Stimulated activated CD4-positive, alpha-beta T cell treated with anti-CD3 and anti-CD28 coated beads, Interleukin-15, amount 100 ng/mL, for 48 hours (primary cell): ENCODE measurements at places on chromosomes 12 and 14.

- DNase-seq = peak; percentile 48
Observed at GRCh38 chr12:127559349-127560040, 707.5 kb upstream of the TMEM132C start.

DNA sequence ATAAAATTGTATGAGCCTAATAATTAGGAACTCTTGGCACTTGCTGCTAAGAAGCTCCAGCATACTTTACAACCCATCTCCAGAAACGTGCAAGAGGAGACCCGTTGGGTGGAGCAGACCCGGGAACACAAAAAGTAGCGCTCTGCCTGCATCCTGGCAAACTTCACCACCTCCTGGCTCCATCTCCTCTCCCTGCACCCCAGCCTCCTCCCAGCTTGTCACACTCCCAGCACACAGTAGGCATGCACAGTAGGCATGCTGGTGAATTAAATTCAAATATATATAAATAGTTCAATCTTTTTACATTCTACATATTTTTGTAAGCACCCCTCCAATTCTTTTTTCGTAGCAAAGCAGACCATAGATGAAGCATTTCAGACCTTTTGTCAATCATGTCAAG lies 1.2 kb downstream of the VSIG10 start:
- DNase-seq = no peak

- DNase-seq = no peak
Observed at GRCh38 chr14:60488175-60488574, 2.3 kb upstream of the C14orf39 start.

- DNase-seq = no peak
Observed at GRCh38 chr12:132422381-132423043, 67.4 kb upstream of the FBRSL1 start.
